ENCODE measurements at places on chromosomes 16 and 17.
A peak's percentile ranks its signal among the peaks of the same experiment; 100 is the strongest.

DNA sequence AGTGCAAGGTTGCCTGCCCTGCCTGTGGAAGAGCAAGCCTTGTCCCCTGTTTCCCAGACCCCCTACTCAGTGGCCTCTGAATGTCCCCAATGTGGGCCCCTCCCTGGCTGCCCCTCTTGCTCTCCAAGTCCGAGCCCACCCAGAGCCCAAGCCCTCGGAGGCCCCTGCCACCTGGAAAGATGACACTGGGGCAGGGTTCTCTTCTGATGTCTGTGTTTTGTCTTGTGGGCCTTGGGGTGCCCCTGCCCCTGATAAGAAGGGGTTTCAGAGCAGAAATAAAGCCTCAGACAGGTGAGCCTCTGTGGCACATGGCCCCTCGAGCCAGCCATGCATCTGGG lies 85.4 kb upstream of the CBX4 start:
- no peak for DNase-seq

GRCh38 chr17:33118391-33119075 lies 126.9 kb downstream of the SPACA3 start:
- no peak for DNase-seq

- peak; percentile 76 for DNase-seq
Measured at GRCh38 chr16:180101-180675, at the start of gene HBQ1. TSS of gene HBQ1 (plus strand) at chr16:180459. CDS start at chr16:180487, 28 bp downstream.

DNA sequence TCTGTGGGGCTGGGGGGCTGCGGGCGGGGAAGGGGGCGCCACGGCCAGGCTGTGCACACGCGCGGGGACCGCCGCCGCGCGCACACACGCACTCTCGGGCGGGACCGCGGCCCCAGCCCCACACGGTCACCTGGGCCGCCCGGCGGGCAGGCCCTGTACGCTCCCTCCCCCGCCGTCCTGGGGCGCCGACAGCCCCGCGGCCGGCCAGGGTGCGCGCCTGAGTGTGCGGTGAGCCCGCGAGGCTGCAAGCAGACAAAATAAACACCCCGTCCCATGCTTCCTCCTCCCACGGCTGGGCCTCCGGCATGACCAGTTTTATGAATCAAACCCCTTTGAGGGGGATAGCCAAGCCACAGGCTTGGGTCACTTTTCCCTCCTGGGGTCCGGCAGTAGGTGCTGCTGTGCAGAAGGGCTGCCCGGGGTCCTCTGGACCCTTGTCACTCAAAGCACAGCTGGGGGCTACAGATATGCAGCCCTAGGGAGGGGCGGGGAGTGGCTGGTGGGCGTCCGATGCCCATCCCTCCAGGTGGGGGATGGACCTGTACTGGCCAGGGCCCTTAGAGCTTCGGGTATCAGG lies 441 bp downstream of the VASN start:
- DNase-seq = no peak

DNA sequence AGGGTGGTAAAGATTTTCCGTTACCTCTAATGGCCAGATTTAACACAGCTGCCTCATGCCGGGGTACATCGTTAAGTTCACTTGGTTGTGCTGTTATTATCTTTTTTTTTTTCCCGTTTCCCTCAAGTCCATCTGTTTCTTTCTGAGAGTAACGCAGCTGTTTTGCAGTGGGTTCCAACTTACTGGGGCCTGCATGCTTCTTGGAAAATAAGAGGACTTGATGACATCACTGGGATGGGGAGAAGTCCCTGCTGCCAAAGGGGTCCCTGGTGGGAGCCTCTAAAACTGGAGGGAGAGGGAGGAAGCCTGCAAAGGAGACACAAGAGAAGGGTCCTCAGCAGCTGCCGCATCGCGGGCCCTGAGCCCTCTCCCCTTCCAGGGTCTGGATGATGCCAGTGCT lies 77.8 kb upstream of the NOL11 start:
- no peak for DNase-seq

All from NCI-H524 (cell line).